ENCODE measurements at places on chromosomes 3 and 15.

- DNase-seq: no peak
These were observed 21.6 kb upstream of the RGMA start for GRCh38 chr15:93110502-93111040.

DNA sequence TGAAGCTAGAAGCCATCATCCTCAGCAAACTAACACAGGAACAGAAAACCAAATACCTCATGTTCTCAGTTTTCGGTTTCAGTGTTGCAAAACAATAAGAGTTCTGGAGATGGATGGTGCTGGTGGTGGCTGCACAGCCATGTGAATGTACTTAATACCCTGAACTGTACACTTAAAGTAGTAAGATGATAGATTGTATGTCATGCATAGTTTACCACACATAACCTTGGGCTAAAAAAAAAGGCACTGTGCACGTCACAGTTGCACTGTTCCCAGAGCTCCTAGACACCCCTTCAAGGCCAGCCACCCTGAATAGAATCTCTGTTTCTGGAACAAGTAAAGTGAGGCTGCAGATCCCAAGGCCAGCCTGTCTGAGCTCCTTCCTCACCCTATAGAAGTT, 243.3 kb upstream of the IGF1R start:
- DNase-seq: no peak

- no peak for DNase-seq
These were observed 23.6 kb upstream of the CADPS start for GRCh38 chr3:62898530-62899496.

DNA sequence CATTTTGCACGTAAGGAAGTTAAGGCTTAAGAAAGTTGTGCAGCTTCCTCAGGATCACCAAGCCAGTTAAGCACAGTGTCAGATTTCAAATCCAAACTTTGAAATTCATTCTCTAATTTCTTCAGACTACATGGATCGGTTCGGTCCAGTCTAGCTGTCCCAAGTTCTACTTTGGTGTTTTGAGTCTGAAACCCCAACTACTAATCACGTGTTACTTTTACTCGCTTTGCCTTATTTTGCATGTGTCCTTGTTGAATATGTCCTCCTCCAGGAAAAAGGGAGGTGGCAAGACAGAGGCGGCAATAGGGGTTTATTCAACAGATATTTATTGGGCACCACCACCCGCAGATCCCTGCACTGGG, 522 bp upstream of the GXYLT2 start:
- no peak for DNase-seq

DNA sequence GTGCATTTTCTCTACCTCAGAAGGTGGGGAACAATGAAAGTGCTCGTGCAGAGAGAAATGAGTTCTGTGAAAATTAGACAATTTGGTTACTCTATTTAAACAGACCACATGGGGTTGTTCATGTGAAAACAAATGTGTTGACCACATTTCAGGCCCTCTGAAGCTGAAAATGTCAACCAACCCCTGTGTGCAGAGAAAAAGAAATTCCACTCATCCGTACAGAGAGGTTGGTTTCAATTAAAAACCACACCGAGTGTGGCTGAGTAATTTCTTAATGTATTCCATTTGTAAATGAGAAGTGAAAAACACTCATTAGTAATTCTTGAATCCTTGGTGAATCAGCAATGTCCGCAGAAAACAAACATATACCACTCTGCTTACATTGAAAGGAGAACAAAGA, 46.9 kb upstream of the SLC7A14 start:
- no peak for DNase-seq

DNA sequence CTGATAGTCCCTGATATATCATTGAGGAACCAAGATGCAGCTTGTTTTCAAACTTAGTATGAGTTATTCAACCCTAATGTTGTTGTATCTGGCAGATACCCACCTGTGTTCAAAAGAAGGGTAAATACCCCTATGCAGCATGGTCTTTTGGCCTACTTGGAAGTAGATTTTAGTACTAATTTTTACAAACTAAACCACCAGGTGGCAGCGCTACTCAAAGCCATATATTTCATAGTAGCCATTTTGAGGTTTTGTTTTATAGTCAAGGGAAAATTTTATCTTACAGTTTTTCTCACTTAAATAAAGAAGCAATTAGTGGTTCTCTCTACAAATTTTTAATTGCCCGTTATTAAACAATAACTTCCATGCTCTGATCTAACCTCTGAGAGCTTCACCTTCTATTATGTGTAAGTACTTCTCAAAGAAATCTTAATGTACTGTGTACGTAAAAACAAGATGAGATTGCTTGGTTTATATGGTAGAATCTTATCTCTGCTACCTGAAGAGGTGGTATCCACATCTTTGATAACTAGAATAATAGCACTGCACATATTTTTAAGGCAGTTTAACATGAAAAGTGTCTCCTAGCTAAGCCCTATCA, 31.5 kb upstream of the MLF1 start:
- DNase-seq: no peak
